ENCODE measurements at places on chromosomes 3 and 15.

DNA sequence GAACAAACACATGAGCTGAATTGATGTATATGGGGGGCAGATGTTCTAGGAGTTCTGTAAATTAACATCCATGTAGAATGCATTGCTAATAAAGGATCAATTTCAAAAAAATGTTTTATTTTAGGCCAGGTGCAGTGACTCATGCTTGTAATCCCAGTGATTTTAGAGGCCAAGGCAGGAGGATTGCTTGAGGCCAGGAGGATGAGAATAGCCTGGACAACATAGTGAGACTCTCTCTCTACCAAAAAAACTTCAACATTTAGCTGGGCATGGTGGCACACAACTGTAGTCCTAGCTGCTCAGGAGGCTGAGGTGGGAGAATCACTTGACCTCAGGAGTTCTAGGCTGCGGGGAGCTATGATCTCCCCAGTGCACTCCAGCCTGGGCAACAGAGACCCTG, 6.5 kb upstream of the NUP210 start:
- DNase-seq = no peak

DNA sequence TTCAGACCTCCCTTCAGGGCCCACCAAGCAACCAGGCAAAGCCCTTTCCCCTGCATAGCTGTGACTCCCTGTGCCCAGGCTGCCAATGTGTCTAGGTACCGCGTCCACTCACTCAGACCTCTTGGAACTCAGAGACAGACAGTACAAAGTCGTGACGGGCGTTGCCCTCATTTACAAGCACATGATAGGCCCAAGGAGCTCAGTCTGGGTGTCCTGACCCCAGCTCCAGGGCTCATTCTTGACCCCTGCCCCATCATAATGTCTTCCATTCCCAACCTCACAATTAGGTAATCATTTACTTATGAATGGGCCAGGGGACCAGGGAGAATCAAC, 56.0 kb downstream of the KLF13 start:
- no peak for DNase-seq

- no peak for DNase-seq
Measured at GRCh38 chr3:65975032-65975431, 63.7 kb downstream of the MAGI1 start.

- DNase-seq = peak; percentile 31
Measured at GRCh38 chr3:171788546-171789351, 21.5 kb downstream of the PLD1 start.

- DNase-seq = peak; percentile 25
Measured at GRCh38 chr3:160437083-160437455, 12.5 kb downstream of the TRIM59 start.

GRCh38 chr15:80242132-80242769, 9.8 kb downstream of the CTXND1 start:
- peak; percentile 97 for DNase-seq

GRCh38 chr15:74725845-74726773, 781 bp upstream of the CYP1A1 start:
- DNase-seq = peak; percentile 34

- no peak for DNase-seq
Measured at GRCh38 chr3:10354361-10355015, 33.6 kb upstream of the SEC13 start.

Data from mesendoderm (in vitro differentiated cells).